Iris pigment epithelial cell (primary cell): ENCODE measurements at places on chromosomes 3 and 15.

GRCh38 chr15:77454265-77454664 lies 33.6 kb downstream of the HMG20A start:
- DNase-seq = peak; percentile 70

DNA sequence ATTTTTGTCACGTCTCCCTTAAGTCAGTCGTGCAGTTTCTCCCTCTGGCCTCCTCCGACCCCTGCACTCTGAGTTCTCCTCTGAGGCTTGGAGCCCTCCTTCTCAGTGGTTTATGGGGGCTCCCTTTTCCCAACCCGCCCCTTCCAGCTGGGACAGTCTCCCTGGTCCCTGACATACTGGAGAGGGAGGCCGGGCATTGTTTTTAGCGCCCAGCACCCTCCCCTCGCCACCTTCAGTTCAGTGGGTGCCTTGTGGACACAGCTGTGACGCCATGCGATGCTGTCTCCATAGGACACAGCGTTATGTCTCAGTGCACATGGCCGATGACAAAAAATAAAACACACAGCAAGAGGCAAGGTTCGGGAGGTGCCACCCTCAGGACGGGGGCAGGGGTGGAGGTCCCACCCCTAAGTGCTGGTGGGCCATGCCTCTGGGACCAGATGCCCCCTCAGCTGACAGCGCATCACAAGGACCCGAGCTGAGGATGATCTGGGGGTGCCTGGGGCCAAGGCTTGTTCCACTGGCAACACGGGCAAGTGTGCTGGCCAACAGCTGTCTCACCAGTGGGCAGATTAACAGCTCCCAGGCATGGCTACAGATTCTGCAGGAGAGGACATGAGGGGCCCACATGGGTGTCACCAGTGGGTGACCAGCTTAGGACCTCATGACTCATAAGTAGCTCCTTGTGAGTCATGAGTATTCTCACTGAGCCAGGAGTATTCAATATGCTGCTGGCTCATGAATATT lies 81.6 kb downstream of the PLXNA1 start:
- peak; percentile 70 for DNase-seq

DNA sequence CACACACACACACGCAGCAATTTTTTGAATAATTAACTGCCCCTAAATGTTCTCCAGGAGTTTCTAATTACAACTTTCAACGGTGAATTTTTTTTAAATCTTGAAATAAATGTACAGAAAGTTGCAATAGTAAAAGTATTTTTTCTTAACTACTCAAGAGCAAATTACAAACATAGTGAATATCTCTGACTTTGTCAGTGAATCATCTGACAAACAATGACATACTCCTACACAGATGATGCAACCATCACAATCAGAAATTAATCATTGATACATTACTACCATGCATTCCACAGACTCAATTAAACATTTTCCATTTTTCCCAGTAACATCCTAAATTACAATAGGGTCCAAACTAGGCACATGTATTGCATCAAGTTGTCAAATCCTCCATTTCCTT lies 597.3 kb downstream of the NAALADL2 start:
- DNase-seq = peak; percentile 31

GRCh38 chr15:49282366-49282765 lies 112.3 kb downstream of the GALK2 start:
- peak; percentile 87 for DNase-seq

- no peak for DNase-seq
Measured at GRCh38 chr3:30314757-30315325, 291.6 kb upstream of the TGFBR2 start.

DNA sequence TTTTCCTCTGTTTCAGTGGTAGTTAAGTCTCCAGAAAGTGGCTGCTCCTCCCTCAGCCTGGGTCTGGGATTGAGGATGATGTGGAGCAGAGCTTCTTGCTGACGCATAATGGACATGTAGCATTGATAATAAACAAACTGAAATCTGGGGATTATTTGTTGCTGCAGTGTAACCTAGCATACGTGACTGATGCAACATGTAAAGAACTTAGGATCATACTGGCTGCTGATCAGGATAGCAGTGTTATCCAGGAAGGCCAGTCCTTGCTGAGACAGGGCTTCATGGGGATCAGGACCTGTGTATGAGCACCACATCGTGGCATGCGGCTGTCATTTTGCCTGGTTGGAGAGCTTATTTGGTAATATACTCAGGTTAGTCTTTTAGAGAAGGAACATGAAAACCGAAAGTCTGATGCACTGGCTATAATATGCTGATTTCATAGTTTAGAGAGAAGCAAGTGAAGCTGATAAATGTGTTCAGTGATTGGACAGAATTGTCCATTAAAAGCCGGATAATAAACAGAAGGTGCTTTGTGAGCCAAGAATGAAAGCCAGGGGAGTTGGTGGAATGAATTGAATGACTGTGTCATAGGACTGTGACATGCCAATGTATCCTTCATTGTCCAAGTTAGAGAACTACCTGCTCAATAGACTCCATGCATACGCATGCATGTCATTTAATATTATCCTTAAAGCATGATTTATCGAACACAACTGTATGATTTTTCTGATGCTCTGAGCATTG lies 4.1 kb downstream of the MINAR1 start:
- DNase-seq = no peak

DNA sequence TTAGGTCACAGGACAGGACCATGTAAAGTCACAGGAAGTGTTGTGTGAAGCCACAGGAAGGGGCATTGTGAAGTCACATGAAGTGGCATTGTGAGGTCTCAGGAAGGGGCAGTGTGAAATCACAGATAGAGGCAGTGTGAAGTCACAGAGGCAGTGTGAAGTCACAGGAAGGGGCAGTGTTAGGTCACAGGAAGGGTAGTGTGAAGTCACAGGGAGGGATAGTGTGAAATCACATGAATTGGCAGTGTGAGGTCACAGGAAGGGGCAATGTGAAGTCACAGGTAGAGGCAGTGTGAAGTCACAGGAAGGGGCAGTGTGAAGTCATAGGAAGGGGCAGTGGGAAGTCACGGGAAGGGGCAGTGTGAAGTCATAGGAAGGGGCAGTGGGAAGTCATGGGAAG lies 37.9 kb downstream of the GASK1A start:
- no peak for DNase-seq

DNA sequence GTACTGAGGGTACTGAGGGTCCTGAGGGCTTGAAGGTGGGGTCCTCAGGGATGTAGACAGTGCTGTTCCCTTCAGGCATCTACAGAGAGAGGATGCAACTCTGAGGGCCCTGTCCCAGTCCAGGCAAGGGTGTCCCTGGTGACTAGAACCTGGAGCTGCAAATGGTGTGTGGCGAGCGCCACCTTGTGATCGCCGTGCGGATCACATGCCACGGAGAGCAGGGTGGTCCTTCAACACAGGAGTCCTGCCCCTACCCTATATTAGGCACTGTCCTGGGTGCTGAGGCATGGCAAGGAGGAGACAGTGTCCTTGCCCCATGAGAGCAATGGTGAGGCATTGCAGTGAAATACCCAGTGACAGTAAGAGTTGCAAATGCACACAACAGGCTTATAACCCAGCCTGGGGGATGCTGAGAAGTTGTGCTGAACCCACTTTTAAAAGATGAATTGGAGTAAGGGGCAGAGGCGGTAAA lies 23.6 kb downstream of the RHCG start:
- DNase-seq = peak; percentile 51

DNA sequence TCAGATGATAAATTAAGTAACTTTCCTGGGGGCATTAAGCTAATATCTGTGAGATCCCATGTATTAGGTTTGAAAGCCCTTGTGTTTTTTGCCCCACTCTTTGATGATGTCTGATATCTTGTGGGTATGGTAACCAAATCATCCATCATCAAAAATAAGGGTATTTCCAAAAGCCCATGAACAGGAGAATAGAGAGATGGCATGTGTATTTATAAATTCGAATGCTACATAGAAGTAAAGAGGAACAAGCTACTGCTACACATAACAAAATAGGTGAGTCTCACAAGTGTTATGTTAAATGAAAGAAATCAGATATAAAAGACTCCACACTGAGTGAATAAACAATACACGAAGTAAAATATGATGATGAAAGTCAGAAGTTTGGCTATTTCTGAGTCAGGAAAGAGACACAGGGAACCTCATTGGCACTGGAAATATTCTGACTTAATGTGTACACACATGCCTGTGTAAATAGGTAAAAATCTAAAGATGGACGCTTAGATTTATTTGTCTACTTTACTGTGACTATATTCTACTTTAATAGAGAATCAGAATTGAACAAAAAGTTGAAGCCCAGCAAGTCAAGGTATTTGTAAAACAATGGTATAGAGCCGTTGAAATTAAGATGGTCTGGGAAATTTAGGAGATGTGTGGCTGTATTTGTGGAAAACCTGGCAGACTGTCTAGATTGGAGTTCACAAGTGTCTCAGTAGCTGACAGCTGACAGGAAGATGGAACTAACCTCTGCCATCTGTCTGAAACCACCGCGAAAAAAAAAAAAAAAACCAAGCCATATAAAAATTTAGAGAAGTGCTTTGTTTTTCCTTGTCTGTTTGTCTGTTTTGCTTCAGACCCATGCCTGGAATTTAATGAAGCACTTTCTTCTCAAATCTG lies 111.0 kb upstream of the TGFBR2 start:
- DNase-seq = no peak

DNA sequence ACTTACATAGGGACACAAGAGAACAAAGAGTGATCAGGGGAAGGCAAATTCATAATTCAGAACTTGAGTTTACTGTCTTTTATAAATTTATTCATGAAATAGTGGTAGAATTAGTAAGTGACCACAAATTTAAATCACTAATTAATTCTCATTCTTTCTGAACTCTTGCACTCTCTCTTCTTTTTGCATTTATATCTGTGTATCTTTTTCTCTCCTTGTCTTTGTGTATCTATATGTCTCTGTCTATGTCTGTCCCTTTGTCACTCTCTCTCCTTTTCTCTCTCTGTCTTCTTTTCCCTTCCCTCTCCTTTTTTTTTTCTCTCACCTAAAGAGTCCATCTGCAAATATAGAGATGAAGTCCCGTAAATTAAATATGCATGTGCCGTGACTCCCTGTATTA lies 31.5 kb downstream of the RBMS3 start:
- no peak for DNase-seq

DNA sequence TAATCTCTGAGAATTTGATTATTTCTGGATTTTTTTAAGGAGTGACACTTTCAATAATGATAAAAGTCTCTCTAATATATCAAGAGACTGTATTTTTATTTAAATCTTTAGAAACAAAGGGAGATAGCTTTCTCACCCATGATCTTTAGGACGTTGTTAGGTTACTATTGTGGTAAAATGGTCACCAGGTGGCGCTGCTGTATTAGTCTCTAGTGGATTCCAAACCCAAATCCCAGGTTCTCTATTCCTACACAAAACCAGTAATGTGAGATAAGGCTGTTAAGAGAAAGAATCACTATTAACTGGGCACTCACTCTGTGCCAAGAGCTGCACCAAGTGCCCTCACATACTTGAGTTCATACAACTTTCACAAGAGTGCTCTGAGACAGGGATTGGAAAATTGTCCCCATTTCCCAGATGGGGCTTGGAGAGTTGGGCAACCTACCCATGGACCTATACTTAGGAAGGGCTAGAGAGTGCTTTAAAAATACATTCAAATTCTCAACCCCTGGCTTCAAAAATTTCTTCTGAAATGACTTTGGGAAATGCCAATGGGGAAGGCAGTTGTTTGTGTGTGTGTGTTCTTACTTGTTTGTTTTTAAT lies 593.4 kb upstream of the TGFBR2 start:
- DNase-seq = peak; percentile 74

GRCh38 chr3:72907731-72908620 lies 20.1 kb downstream of the GXYLT2 start:
- DNase-seq = peak; percentile 85

- DNase-seq = peak; percentile 57
Measured at GRCh38 chr15:98076021-98076816, 115.7 kb downstream of the ARRDC4 start.

DNA sequence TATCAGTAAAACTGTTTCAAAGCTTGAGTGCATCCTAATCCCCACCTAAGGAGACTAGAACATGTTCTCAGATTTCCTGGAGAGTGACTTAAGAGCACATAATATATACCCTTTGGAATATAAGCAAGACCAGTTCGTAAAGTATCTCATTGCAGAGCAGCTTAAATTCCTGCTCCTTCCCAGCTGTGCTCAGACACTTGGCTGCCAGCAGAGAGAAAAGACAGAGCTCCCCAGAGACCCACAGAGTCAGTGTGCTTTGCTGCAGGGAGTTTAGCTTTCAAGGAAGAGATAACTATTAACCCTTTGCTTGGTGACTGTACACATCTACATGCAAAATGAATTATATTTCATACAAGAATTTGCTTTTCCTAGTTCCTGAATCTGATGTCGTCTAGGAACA lies 338.1 kb upstream of the ARHGEF26 start:
- no peak for DNase-seq

GRCh38 chr3:127226946-127227842 lies 34.3 kb downstream of the PRR23E start:
- DNase-seq = no peak

GRCh38 chr15:59966262-59966661 lies 37.8 kb upstream of the FOXB1 start:
- no peak for DNase-seq

DNA sequence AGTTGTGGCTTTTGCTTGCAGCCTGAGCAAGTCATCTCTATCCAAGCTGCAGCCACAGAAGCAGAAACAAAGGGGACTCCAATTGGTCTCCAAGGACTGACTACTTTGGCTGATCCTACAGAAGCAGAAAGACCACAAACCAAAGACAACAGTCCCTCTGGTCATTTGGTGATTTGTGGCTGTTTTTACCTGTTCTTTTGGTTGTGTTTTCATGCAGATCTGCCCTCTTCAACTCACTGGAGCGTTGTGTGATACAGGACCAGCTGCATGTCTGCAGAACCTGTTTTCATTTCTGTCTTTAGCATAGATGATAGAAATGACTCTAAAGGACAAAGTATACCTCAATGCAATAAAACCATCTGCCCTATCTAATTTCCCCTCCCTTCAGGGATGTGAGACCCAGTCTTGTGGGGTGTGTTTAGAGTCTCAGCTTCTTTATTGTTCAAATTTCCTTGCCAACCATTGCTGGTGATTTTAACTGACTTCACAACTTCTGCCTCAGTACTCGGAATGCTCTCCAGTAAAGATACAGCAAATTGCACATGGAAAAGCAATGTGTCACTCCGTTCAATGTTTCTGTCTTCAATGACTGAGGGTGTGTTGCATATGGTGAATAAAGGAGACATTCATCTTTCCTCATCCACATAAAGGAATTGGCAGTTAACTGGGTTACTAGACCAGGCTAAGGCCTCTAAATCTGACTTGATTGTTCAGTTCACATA lies 48.9 kb upstream of the SLC7A14 start:
- no peak for DNase-seq

GRCh38 chr3:140249188-140249587 lies 314.2 kb downstream of the CLSTN2 start:
- no peak for DNase-seq

GRCh38 chr3:186506857-186507256 lies 37.3 kb downstream of the CRYGS start:
- DNase-seq = no peak
